ENCODE measurements at places on chromosomes 16 and 17. TPM values are rescaled to one million over a fixed set of nuclear protein-coding genes. Genes with fewer than 3 reads are reported as not detected.

OR1F1 gene
- total RNA-seq = not detected

- DNase-seq = no peak
Observed at GRCh38 chr17:75478508-75478907, 22.1 kb downstream of the TMEM94 start.

FBXW10 gene
- not detected for total RNA-seq

DNA sequence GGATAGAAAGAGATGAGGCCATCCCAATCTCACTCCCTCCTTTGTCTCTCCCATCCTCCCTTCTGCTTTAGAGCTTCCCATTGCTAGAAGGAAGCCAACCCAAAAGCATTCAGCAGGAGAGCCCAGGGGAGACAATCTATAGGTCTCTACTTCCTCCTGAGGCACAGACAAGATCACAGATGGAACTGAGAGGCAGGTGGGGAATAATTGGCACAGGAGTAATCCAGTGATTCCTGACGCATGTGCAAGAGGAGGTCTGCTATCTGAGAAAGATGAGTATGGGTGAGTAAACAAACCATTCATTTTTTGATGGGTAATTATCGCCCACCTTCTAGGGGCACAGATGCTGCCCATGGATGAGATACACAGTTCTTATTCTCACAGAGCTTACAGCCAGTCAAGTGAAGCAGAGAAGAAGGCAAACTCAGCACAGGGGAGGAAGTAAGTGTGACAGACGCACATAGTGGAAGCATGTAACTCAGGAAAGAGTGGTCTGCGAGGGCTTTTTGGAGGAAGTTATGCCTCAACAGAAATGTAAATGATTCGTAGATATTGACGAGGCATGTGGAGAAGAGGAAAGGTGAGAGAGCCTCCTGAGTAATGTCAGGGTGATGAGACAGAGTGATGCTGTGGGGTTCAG lies 88.9 kb upstream of the HLF start:
- no peak for DNase-seq

DNA sequence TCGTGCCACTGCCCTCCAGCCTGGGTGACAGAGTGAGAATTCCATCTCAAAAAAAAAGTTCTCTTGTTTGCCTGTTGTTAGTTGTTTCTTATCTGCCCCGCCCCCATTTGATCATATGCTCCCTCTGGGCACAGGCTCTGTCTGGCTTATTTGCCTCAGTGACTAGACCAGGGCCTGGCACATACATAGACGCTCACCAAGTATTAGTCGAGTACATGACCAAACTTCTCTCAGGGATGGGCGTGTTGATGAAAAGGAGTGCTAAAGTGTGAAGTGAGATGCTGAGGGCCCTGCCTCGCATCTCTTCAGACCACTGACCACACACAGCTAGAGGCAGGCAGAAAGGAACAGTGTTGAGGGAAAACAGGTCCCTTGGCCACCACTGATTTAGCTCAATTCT lies 3.3 kb upstream of the HELZ start:
- DNase-seq = no peak

DNA sequence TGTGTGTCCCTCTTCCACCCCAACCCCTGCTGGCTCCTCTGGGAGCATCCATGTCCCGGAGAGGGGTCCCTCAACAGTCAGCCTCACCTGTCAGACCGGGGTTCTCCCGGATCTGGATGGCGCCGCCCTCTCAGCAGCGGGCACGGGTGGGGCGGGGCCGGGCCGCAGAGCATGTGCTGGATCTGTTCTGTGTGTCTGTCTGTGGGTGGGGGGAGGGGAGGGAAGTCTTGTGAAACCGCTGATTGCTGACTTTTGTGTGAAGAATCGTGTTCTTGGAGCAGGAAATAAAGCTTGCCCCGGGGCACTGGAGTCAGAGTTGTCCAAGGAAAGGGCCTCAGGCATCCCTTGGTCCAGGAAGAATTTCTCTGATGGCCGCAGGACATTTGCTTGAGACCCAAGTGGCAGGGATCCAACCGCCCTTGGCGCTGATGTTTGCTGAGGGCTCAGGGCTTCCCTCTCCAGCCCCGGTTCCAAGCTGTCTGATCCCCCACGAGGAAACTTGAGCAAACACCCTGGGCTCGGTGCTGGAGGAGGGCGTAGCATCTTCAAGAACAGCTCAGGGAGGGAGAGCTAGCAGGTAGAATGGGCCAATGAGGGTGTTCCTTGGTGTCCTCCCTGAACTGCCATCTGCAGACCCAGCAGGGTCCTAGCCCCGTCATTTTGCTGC lies 4.5 kb downstream of the NXPH3 start:
- DNase-seq = no peak

DNA sequence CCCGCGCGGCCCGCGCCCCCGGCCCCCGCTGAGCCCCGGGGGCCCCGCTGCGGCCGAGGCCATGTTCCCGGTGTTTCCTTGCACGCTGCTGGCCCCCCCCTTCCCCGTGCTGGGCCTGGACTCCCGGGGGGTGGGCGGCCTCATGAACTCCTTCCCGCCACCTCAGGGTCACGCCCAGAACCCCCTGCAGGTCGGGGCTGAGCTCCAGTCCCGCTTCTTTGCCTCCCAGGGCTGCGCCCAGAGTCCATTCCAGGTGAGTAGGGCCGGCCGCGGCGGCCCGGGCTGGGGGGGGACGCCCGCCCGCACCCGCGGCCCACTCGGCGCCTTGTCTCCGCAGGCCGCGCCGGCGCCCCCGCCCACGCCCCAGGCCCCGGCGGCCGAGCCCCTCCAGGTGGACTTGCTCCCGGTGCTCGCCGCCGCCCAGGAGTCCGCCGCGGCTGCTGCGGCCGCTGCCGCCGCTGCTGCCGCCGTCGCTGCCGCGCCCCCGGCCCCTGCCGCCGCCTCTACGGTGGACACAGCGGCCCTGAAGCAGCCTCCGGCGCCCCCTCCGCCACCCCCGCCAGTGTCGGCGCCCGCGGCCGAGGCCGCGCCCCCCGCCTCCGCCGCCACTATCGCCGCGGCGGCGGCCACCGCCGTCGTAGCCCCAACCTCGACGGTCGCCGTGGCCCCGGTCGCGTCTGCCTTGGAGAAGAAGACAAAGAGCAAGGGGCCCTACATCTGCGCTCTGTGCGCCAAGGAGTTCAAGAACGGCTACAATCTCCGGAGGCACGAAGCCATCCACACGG lies 504 bp downstream of the MAZ start:
- DNase-seq = peak; percentile 74

DNA sequence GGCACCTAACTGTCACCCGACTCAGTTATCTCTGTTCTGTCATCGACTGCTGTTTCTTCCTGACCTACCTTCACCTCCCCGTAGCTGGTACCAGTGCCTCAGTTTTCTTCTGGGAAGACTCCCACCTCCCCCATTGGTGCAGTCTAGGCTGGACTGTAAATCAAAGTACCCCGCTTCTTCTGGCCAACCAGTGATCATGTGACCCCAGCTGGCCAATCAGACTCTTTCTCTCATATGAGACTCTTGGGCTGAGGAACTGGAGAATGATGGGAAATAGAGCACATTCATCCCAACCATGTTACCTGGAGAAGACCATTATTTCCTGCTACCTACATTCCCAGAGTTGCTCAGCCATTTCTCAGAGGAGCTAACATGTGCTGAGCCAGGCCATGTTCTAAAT lies 20.6 kb upstream of the LONP2 start:
- no peak for DNase-seq

GRCh38 chr17:17513626-17514025 lies 17.4 kb upstream of the RASD1 start:
- DNase-seq = no peak

DNA sequence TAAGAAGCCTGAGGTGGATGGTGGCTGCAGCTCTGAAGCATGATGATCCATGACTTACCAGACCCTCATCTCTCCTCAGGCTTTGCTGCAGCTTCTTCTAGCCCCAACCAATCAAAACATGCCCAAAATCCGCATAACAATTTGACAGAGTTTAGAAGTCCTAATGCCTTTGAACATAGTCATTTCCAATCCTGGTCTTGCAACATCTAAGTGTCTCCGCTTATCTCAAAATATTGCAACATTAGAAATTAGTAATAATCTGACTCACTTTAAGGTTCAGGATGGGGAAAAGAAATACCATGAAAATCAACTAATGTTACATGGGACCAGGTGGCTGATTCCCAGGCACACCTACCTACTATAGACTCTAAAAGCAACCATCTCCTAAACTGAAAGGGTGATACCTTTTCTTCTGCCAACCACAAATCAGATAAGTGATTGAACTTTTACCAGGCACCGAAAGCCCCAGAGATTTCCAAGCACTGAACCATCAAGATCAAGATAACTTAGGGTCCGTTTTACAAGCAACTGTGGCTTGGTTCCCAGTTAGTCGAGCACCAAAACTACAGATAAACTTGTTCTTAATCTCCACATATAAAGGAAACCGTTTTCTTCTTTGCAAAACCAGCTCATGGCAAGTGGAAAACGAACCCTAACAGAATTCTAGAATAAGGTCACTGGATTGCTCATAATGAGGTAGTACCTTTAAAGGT lies 14.0 kb downstream of the ERN1 start:
- DNase-seq = no peak

DNA sequence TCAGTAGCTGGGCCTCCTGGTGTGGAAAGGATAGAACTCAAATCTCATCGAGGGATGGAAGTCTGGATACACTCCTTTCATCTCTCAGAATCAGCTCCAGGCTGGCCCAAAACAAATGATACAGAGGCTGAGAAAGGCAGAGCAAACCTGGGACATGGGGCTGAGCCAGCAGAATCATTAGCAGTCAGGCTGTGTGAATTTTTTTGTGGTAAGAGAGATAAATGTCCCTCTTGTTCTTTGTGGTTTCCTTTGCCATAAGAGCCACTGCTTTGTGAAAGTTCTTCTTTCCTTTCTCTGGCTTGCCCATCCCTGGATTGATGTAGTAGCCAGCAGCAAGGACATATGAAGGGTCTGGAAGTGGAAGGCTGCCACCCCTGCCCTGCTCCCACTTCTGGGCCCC lies 146.2 kb downstream of the CDH13 start:
- no peak for DNase-seq

GAS2L2 gene
- total RNA-seq = not detected

Data from activated naive CD8-positive, alpha-beta T cell treated with anti-CD3 and anti-CD28 coated beads, Interleukin-2, amount 10 ng/mL, durations not matched to agents 7 days and 5 days (primary cell).